KBM-7 (cell line): ENCODE measurements at places on chromosomes 1 and 21.

DNA sequence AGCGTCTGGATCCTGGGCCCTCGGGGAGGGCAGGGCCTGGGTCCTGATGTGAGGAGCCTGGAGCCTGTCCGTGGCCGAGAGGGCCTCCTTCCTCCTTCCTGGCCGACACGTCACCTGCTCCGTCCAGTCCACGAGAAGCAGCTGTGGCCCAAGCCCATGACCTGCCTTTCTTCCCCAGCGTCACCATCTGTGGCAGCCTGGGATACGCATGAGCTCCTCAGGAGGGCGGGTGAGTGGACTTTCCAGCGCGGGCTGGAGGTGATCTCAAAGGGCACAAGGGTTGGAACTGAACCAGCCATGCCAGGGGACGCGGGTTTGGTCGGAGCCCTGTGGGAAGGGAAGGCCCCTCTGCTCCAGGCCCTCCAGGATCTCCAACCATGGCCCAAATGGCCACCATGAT is 90.4 kb downstream of the DHRS3 start:
- no peak for DNase-seq

DNA sequence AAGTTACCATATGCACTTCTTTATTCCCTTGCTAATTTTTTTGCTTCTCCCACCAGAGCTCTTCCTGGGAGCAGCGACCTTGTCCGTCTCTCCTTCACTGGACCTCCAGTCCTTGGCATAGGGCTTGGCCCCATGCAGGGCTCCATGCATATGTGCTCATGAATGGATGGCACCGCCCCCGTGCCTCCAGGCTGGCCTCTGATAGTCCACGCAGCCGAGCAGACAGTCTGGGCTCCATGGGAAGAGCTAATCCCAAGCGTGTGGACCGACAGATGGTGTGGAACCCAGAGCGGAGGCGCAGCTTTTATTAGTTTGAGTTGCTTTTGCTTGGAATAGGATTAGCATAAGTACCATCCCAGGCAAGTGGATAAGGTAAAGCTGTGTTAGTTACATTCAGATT is 41.8 kb downstream of the CDCP2 start:
- no peak for DNase-seq

DNA sequence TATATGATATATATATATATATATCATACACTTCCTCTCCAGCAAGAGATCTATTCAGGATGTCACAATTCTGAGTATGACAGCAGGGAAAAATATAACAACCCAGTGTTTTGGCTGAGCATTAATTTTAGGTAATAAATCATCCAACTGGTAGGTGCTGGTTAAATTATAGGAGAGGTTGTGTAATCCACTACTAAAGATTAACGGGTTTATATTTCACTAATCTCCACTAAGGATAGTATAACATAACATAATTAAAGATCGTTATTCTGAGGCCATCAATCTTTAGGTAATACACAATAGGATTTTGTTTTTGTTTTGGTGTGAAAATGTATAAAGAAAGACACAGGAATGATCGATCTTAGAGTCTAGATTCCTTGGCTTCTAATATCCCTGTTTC is 102.2 kb downstream of the COQ8A start:
- DNase-seq: no peak

DNA sequence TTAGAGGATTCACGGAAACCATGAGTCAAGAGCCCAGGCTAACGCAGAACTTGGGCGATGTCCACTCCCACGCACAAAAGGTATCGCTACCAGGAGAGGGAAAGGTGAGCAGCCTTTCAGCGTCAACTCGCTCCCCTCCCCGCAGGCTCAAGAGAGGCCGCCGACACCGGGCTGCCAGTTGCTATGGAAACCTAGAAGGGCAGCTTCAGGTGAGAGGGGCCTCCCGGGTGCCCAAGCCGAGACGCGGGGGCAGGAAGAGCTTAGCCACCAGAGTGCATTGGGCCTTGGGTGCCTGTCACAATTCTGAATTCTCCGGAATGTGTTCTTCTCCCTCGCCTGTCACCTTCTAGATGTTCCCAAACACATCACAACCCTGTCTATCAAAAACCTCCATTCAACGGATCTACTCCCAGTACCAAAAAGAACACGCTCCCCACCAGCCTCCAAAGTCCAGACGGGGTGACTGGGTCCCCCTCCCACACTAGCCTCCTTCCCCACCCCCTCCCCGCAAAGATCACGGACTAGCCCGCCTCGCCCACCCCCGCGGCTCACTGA is 694 bp downstream of the MEAF6 start:
- peak; percentile 33 for DNase-seq

DNA sequence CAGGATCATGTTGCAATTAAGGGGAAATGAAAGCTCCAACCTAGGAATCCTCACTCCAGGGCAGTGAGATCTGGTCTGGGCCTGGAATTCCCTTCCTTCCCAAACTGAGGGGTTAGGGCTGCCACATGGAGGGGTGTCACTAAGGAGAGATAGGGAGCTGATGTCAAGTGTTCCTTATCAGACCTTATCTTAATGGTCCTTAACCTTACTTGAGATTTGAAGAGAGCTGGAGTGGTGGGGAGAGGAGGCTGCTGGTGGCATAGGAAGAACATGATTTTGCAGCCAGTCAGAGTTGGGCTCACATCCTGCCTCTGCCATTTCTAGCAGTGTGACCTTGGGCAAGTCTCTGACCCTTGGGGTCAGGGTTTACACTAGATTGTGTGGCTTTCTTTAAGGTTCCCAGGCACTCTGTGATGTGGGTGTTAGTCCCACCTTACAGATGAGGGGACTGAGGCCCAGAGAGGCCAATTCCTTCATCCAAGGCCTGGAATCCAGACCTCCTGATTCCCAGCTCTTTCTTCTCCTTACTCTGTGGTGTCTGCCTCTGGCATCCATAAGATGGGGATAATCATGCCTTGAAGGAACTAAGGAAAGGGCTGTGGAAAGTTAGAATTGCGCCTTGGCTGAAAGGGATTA is 56.3 kb upstream of the SYNC start:
- DNase-seq: no peak

DNA sequence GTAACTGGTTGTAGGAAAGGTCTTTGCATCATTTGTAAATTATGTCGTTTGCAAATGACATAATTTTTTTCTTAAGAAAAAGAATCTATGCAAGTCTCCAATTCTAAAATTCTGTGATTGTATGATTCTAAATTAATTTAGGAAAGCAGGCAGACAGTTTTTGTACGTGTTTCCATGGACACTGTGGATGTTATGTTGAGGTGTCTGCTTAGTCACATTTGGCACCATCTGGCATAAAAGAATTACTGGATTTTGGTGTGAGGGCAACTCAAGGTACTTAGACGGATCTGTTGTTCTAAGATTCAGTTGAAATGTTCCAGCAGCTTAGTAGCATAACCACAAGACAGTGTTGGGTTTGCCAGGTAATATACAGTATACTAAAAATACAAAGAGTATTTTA is 42.5 kb downstream of the C1orf21 start:
- no peak for DNase-seq

GRCh38 chr1:218886101-218886871 is 287.4 kb upstream of the LYPLAL1 start:
- DNase-seq: no peak

- DNase-seq: no peak
These were observed 2.5 kb downstream of the MRPL24 start for GRCh38 chr1:156738407-156738806.

GRCh38 chr1:233248014-233248413 is 47.5 kb downstream of the PCNX2 start:
- DNase-seq: no peak

- no peak for DNase-seq
These were observed 1.2 kb downstream of the HP1BP3 start for GRCh38 chr1:20785907-20786252.

DNA sequence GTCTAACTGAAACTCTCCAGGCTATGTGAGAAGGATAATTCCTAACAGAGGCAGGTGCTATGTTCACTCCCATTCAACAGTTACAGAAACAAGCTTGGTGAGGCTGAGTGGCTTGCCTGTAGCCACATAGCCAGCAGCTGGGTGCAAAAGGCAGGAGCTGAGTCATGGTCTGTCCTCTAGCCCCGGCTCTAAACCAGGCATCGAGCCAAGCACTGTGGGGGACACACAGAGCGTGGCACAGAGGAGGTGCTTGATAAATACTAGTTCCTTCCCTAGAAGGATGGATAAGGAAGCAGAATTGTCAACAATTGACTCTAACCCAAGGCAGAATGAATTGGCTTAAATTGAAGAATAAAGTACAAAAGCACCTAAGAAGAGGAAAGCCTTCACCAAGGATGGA is 10.4 kb upstream of the KCNA2 start:
- peak; percentile 42 for DNase-seq

- DNase-seq: no peak
These were observed 9.6 kb downstream of the CAMK2N1 start for GRCh38 chr1:20476265-20477038.

DNA sequence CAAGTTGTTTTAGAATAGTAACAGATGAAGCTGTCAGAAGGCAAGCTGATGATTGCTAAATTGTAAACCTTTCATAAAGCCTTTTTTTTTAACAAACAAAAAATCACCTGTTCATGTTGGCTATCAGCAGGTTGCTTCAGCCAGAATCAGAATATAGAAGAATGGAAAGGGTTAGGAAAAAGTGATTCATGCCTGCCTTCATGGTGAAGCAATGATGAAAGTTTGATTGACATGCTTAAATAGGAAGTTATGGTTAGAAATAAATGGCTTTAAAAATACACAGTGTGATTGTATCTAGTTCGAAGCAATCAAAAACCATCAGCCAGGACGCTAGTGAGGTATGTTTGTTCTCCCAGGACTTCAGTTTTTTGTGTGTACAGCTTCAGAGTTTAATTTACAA is 37.9 kb downstream of the GABPA start:
- DNase-seq: peak; percentile 48

- DNase-seq: no peak
These were observed 3.5 kb downstream of the HDGF start for GRCh38 chr1:156747742-156748669.

GRCh38 chr1:206041640-206042039 is 11.3 kb upstream of the RHEX start:
- DNase-seq: peak; percentile 62

DNA sequence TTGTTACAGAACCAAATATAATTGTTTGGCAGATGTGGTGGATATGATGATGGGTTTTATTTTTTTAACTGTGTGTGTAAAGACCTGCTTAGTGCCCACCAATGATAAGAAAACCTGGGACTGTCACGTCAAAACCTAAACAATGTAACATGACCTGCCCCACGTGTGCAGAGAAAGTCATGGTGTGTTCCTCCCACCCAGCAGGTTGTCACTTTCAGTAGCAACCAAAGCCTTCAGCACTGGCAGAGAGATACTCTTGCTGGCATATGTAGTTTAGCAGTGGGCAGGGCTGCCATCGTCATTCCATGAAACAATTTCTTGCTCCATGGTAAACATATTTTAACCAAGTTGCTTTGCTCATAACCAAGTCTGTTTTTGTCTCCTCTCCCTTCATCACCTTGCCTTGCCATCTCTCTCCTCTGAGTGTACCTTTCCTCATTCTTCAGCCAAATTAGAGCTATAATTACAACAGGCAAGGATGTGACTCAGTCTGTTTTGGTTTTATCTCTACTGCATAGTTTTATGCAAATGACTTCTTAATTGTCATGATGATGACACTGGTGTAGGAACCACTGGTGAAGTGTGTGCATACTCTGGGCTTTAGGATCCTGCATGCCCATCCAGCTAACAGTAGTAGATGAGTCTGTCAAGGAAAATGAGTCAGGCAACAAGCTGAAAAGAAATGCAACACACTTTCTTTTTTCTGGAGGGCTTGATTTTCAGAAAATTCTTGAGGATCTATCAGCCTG is 150.3 kb downstream of the EDEM3 start:
- no peak for DNase-seq

- DNase-seq: no peak
These were observed 20.5 kb upstream of the TENT5B start for GRCh38 chr1:27033043-27033746.

DNA sequence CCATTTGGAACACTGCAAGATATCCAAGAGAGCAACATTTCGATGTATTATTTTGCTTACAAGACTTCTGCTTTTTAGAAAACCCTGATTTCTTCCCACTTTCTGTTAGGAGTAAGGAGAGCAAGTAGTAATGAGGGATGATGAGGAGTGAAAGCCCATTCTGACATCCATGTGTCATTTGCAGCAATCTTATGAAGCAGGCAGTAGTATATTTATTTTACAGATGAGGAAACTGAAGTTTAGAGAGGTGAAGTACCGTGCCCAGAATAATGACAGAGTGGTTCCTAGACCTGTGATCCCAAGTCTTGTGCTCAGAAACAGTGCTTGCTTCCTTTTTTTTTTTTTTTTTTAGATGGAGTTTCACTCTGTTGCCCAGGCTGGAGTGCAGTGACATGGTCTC is 7.1 kb upstream of the ZSCAN20 start:
- DNase-seq: no peak

DNA sequence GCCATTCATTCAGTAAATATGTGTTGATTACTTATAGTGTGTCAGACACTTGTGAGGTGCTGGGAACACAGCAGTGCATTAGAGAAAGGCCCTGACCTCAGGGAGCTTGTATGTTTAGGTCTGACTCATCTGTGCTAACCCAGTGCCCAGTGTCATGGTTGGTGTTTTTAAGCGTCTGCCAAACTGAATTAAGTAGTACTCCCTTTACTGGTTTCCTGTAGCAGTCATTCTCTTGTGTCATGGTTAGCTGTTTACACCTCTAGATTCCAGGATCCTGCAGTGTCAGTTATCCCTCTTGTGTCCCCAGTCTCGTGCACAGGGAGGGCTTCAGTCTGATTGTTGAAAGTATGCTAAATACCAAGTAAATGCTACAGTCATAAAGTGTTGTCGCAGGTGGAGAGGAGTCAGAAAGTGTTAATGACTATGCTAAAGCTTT is 14.2 kb downstream of the UCK2 start:
- DNase-seq: no peak

GRCh38 chr1:225908773-225909172 is 15.3 kb downstream of the PYCR2 start:
- no peak for DNase-seq

DNA sequence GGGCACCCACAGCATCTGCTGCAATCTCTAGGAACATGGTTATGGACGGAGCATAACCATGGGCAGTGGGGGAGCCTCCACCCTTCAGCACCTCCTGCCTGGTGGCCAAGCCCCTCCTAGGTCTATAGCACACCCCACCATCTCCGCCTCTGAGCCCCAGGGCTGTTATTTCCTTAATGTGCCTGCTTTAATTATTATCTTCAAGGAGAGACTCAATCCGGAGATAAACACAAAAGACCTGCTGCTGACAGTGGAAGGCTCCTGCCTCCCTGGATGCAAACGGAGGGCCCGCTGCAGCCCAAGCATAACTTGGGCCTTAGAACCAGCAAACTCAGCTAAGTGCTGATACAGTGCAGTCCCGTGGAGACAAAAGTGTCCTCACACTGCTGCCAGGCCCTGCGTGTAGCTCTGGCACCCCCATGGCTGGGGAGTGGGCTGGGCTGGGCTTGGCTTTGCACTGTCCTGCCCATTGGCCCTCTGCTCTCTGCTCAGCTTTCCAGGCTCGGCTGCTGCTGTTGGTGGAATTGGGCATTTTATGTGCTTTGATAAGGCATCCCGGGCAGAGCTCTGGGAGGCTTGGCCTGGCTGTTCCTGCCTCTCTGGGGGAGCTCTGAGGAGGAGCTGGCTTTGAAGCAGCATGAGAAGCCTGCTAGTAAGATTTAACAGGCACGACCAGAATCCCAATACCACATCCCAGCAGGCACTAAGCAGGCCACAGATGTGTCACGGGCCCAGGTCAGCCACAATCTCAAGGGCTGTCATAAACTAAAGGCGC is 620.2 kb downstream of the PTPRU start:
- no peak for DNase-seq
